GM12891 (cell line): ENCODE measurements at places on chromosomes 16 and 17.

DNA sequence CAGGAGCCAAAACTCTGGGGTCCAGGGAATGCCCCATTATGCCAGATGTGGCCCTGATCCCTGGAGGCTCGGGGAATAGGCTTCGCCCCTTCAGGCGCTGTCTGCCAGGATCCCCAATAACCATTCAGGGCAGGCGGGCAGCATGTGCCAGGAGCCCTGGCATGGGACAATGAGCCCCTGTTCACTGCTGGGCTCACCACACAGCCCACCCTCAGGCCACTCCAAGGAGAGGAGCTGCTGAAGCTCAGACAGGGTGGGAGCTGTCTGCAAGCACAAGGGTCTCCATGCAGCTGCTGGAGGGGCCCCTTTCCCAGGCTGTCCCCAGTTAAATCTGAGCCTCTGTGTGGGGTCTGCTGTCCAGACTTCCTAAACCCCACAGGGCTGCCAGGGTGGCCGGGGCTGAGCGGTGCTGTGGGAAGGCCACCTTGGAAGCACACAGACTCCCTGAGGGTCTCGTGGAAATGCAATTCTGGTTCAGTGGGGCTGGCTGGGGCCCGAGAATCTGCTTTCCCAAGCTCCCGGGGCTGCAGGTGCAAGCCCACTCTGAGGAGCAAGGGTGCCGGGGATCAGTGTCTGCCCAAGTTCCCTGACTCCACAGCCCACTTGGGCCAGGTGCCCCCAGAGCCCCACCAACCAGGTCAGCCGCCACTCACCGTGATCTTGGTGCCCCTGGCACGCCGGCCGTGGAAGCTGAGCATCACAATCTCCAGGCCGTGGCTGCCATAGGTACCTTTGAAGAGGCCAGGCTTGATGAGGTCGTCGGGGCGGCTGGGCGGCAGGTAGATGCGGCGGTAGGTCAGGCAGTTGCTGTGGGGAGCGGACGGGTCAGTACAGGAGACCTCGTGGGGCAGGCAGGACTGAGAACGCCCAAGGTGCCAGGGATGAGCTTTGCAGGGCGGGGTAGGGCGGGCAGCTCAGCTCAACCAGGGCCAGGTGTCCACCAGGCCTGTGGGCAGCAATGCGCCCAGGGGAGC is 17.7 kb upstream of the C16orf95 start:
- no peak for DNase-seq

DNA sequence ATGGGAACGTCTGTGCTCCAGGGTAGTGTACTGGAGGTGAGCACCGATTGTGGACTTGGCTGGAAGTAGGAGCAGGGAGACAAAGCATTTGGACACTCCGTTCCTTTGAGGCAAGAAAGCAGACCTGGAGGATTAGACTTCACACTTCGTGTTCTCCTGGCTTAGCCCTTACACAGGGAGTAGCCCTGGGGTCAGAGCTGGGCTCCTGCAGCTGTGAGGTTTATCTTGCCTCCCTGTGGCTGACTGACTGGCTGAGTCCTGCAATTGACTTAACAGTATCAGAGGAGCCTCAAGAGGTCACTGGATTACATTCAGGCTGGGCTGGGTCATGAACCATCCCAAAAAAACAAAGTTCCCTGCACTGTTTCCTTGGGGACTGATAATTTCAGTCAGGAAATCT is 37.1 kb downstream of the MPRIP start:
- DNase-seq = no peak

DNA sequence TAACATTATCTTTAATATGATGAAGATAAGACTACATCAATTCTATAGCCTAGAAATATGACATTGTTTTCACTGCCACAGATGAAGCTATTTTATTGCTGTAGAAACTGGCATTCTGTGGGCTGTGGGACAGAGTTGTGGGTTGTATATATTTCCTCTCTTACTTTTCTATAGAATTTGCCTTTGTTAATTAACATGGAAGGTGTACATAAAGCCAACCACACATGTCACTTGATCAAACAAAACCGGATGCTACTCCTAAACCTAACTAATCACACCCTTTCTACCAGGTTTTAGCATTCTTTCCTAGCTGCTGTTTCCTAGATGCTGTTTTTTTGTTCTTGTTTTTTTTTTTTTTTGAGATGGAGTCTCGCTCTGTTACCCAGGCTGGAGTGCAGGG is 81.2 kb upstream of the ATP2A3 start:
- DNase-seq = no peak

- DNase-seq = no peak
These were observed 5.3 kb downstream of the GPRC5B start for GRCh38 chr16:19879241-19879792.
